ENCODE measurements at places on chromosomes 1 and 21. TPM values are rescaled to one million over a fixed set of nuclear protein-coding genes. Genes with fewer than 3 reads are reported as not detected.

Gene SERINC2
- polyA plus RNA-seq = not detected

Gene KCNA3
- 83.5 TPM for polyA plus RNA-seq

GRCh38 chr1:53305650-53306049 lies 22.2 kb downstream of the LRP8 start:
- DNase-seq = no peak

Gene NOS1AP
- polyA plus RNA-seq = not detected

DNA sequence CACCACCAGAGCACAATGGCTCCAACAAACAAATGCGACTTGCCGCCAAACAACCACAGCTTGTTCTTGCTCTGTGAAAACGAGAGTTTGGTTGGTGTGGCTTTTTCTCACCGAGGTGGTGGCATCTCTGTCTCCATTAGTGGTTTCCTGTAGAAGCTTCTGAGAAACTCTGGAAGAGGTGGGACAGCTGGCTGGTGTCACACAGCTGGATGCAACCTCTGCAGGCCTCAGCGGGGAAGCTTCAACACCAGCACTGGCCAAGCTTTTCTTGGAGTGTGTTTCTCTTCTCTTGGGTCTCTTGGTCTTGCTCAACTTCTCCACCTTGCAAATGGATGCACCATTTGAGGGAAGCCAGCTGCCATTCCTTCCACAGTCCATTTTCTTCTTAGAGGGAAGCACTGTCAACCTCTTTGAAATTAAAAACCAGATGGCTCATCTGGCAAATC lies 124.8 kb downstream of the KCNN3 start:
- peak; percentile 31 for DNase-seq

Gene HEYL
- not detected for polyA plus RNA-seq

DNA sequence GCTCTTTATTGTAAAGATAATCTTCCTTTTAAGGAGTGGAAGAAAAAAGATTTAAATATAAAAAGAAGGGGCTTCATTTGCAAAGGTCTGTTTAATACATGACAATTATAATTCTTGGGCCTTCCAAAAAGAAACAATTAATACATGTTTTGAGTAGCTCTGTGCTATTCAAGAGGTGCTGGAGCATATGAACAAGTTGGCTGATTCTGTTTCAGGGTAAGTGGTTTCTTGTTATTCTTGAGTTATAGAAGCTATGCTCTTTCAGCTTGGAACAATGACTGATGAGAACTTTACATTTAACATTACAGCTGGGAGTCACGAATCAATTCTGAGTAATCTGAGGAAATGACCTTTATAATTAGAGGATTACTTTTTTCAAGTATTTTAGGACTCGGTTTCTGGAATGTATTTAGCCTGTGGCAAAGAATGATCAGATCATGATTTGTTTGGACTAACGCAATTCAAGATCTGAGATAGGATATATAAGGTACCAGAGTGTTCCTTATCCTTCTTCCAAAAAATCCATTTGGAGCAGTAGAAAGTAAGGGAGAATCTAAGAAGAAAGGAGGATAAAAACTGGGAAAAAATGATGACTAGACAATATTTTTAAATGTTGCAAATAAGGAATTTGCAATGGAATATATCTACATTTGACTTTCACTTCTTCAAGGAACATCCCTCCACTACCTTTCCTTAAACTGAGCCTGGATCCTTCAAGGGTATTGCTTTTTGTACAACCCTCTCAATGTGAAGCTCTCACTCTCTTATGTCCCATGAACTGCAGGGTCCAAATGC lies 77.1 kb upstream of the KCTD3 start:
- DNase-seq = no peak

Gene PHF13
- 5.6 TPM for polyA plus RNA-seq

DNA sequence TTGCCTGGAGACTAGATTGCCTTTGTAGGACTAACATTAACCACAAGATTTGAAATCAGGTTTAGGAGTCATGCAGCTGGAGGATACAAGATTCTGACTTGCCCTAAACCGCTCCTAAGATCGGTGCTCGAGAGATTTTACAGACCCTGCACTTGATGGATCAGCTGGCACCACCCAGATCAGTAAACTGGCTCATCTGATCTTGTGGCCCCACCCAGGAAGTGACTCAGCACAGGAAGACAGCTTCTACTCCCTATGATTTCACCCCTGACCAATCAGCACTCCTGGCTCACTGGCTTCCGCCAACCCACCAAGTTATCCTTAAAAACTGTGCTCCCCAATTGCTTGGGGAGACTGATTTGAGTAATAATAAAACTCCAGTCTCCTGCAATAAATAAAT lies 876 bp upstream of the CATSPERE start:
- DNase-seq = peak; percentile 69

DNA sequence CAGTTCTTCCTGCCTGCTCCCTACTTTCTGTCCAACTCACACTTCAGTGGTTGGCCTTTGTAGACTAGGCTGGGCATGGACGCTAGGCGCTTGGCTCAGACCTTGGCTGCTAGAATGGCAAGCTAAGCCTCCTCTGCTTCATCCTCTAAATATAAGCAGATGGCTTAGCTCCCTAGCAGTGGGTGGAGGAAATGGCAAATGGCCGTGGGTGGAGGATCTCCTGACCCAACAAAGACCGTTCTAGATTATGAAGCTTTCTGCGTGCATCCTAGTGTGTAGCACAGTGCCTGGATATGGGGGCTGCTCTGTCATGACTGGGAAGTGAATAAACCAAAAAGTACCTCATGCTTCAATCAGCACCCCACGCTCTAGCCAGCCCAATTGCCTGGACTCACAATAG lies 10.4 kb upstream of the ETV3L start:
- DNase-seq = no peak

DNA sequence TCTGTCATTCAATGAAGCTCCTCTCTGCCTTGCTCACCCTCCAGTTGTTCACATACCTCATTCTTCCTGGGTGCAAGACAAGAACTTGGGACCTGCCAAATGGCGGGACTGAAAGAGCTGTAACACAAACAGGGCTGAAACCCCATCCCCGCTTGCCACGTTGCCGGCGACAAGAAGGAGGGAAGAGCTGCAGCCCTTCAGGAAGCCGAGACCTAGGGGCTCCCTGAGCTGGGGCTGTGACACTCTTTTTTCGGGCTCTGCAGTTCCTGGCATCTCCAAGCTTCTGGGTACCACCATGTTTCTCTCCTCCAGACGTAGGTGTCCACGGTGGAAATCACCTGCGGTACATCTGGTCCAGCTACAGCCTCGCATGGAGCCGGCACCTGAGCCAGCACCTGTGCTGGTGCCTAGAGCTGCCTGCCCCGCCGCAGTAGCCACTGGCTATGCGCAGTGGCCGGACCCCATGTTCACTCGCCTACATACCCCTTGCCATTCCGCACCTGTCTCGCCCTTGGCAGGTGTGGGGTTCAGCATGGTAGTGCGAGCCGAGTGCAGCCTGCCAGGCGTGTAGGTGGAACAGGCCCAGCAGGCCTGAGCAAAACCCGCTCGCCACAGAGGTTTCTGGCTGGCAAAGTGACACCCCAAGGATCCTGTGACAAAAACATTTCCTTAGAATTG lies 367.0 kb upstream of the NEGR1 start:
- no peak for DNase-seq

All from CD4-positive, CD25-positive, alpha-beta regulatory T cell (primary cell).